Activated CD4-positive, alpha-beta T cell treated with anti-CD3 and anti-CD28 coated beads for 24 hours (primary cell): ENCODE measurements at places on chromosomes 5 and 9.
A peak's percentile ranks its signal among the peaks of the same experiment; 100 is the strongest.

DNA sequence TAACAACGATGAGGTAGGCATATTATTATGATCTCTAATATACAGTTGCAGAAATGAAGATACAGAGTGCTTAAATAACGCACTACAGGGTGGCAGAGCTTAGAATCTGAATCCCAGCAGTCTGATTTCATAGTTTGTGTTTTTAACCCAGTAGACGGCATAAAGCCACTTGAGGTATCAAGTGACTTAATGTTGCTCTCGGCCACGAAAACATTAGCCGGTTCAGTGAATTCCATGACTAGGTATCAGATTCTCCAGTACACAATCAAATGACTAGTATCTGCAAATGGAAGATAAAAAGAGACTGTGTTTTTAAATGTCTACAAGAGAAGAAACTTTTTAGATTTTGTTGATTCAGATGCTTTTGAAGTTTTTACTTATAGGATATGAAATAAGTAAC is 24.8 kb downstream of the SMC2 start:
- DNase-seq: no peak

GRCh38 chr9:98222885-98223691 is 30.7 kb upstream of the CORO2A start:
- no peak for DNase-seq

DNA sequence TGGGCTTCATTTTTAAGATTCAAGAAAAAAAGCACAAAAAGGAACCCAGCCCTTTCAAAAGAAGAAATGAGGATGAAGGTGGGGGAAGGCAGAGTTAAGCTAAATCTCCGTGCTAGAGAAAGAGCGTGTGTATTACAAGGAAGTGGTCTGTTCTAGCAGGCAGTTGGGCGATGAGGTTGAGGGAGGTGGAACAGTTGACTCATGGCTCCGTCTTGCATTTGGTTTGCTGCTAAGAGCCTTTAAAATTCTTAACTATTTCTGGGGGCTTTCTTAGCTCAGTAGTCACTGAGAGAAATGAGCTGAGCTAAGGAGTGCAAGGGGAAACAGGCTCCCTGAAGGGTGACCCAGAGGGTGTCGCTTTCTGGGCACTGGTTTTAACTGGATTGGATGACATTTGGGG is 117.4 kb downstream of the GCNT1 start:
- DNase-seq: peak; percentile 38

DNA sequence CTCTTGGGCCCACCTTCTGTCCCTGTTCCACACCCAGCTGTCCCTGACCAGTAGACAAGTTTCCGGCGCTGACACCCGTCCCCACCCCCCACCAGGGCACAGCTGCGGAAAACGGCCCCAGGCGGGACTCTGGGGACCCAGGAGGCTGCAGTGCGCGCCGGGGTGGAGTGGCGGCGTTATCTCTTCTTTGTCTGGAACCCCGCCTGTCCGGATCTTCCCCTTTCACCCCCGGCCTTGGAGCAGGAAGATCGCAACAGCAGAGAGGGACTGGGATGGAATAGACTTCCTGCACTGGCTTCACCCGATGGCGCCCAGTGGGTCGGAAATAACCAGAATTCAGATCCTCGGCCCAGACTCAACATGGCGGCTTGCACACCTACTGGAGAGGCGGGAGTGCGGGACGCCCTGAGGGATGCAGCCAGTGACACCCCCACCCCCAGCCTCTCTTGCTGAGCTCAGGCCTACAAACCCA is 4.7 kb downstream of the PAX5 start:
- no peak for DNase-seq

- DNase-seq: no peak
Observed at GRCh38 chr9:125142560-125143376, 560 bp downstream of the SCAI start.

GRCh38 chr5:159091065-159091464 is 8.7 kb downstream of the EBF1 start:
- no peak for DNase-seq

GRCh38 chr9:126500600-126501382 is 112.9 kb upstream of the LMX1B start:
- DNase-seq: peak; percentile 45

DNA sequence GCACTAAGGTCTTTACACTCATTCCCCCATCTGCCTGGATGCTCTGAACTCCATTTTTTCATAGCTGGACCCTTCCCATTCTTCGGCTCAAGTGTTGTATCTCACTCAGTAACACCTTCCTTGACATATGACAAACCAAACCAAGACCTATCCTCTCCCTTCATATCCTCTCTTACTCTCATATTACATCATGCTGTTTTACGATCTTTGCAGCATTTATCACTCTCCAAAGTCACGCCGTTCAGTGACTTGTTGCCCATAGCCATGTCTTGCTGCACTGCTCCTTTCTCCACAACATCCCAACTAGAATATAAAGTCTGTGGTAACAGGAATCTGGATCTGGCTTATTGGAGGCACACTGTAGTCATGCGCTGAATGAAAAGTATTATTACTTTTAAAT is 923.6 kb upstream of the DMAC1 start:
- no peak for DNase-seq

GRCh38 chr5:52328220-52328806 is 459.4 kb upstream of the ITGA1 start:
- DNase-seq: no peak

GRCh38 chr5:3943859-3944258 is 348.2 kb downstream of the IRX1 start:
- no peak for DNase-seq

DNA sequence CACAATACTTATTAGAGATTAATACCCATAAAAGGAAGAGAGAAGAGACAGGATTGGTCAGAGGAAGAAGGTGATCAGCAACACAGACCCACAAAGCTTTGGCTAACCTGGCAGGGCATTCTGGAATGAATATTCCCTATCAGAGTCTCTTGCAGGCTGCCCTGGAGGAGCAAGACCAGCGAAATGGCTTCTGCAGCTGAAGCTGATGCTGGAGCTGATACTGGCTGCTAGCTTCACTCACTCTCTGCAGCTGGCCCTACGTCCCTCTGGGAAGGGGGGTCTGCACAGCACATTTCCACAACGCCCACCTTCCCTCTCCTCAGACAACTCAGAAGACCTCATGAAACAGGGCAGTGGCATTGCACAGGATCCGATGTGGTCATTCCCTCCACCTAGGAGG is 169.9 kb upstream of the EFNA5 start:
- DNase-seq: no peak

DNA sequence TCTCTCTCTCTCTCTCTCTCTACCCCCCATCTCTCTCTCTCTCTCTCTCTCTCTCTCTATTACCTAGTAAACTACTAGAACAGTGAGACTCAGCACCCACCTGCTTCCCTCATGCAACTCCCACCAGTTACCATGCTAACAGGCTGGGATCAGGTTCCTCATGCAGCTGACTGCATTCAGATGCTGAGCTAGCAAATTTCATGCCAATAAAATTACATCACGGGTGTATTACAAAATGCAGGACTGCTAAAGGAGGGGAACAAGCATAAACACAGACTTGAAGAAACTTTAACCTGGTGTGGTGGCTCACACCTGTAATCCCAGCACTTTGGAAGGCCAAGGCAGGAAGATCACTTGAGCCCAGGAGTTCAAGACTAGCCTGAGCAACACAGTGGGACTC is 76.0 kb downstream of the CEMIP2 start:
- no peak for DNase-seq

DNA sequence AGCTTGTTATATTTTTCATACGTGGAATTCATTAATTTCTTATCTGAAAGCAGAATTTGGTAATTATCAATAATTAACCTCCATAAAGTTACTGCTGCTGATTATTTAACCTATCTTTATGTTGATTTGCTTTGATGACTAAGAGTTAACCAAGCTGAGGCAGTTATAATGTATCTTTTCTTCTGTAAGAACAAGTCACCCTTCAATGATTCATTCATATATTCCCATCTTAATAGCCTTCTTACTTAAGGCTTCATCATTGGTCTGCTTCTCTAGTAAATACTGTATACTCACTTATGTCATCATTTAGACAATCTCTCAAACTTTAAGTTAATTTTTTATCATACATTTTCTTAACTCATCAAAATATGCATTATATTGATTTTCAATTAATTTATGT is 592.2 kb downstream of the ANXA1 start:
- no peak for DNase-seq

DNA sequence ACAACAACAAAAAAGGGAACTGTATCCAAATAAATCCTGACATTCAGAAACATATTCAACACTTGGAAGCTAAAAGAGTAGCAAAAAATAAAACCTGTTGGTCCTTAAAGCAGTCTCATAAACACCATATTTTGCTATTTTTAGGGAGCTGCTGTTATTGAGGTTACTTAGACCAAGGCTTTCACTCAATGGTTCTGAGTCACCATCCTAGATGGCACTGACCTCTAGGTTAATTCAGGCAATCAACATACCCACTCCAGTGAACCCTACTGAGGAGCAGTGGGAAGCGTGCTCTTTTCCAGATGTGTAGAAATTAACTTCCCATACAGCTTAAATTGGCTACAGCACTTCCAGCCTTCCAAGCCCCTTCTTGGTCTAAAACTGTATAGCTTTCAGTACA is 5.2 kb downstream of the GNAQ start:
- no peak for DNase-seq

- DNase-seq: no peak
Observed at GRCh38 chr5:11679676-11680075, 224.6 kb downstream of the CTNND2 start.

DNA sequence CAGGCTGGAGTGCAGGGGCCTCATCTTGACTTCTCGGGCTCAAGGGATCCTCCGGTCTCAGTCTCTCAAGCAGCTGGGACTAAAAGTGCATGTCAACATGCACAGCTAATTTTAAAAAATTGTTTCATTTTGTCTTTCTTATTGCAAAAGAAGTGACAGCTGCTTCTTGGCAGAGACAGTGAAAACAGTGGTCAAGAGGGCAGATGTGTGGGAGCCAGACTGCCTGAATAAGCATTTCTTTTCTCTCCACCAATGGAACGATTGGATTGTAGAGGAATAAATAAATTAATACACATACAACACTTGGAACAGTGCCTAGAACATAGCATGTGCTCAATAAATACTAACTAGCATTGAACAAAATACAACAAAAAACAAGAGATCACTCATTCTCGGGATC is 27.4 kb upstream of the KIF4B start:
- DNase-seq: no peak

DNA sequence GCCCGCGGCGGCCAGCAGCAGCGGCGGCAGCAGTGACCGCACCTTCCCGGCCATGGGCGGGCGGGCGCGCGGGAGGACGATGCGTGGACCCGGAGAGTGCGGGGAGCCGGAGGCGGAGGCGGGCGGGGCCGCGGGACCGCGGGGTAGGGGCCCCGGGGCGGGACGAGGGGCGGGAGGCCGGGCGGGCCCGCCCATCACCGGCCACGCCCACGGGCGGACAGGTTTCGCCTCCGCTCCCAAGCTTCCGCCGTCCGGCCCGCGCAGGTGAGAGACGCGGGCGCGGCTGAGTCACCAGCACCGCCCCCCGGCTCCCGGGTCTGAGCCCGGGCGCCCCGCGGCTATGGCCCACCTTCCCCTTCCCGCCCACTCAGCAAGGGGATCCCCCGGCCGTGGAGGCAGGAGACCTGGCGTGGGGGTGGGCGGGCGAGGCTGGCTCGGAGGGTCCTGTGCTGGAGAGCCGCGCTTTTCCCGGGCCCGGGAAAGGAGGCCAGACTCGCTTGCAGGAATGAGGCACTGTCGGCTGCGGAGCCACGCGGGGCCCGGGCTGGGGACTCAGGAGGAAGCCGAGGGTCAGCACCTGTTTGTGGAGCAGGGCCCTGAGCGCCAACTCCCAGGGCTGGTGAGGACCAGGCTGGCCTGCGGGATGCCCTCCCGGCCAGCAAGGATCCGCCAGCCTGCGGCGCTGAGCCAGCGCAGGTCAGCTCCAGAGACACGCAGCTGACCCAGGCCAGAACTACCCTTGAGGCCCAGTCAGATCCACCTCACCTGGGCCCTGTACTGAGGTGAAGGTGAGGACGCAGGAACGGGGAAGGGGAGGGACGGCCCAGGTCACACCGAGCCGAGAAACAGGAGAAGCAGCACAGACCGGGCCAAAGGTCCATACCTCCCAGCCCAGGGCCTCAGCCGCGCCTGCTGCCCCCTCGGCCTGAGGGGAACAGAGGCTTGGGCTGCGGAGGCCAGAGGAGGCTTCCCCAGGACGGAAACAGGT is at the start of gene ENTPD2:
TSS of gene ENTPD2 (minus strand) at position 118 of the 988 bp plus-strand sequence. CDS start at position 54, 64 bp downstream.
- no peak for DNase-seq

DNA sequence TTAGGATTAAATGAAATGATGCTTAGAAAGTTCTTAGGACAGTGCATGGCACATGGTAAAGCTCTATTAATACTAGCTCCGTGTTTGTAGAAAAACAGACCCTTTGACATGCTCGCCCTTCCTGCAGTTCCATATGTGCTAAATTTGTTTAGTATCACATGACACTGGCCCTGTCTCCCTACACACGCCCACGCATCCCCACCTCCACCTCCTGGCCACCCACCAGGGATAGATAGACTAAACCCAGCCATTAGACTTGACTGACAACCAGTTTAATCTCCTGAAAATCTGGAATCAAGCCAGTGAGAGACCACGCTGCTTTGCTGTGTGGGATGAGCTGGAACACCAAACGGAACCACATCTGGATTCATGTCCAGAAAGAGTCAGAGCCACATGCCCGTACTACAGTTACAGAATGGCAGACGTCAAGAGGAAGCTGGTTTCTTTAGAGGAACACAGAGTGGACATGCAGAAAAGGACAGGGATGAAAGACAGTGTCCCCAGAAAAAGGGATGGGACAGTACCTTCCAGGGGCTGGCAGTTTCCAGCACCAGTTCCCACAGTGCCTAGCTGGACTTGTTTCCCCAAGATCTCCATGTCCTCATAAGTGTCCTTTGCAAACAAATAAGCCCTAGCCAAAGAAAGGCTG is 186.1 kb downstream of the PDZD2 start:
- no peak for DNase-seq

DNA sequence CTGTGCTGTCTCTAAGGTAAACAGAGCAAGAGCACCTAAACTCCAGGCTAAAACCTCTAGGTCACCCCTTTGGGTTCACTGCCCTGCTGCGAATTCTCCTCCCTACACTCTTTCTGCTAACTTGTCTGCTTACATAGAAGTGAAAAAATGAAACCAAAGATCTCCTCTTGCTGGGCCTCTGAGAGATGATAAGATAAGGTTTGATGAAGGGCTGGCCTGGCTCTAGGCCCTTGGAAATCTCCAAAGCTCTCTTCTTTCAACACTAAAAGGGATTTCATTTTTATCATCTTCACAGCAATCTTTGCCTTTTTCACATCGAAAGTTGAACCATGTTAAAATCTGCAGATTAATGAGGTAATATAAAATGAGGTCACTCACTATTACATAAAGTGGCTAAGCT is 450.8 kb upstream of the TLE4 start:
- DNase-seq: no peak

DNA sequence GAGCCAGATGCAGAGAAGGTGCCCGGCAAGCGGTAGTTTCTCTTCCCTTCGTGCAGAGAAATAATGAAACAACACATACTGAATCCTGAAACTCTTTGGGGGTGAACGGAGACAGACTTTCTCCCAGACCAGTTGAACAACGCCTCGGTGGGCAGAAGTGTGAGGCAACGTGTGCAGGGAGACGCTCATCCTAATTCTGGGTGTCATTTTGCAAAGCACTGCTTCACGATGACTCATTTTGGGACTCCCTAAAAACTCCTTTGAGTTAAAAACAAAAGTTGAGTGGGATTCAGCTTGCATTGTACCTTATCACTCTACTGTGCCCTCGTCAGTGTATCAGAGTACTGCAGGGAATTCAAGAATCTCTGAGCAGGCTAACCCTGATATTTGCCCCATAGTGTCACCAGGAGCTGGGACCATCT is 3.5 kb upstream of the NEK6 start:
- DNase-seq: peak; percentile 27
